ENCODE measurements at places on chromosomes 4 and X.

DNA sequence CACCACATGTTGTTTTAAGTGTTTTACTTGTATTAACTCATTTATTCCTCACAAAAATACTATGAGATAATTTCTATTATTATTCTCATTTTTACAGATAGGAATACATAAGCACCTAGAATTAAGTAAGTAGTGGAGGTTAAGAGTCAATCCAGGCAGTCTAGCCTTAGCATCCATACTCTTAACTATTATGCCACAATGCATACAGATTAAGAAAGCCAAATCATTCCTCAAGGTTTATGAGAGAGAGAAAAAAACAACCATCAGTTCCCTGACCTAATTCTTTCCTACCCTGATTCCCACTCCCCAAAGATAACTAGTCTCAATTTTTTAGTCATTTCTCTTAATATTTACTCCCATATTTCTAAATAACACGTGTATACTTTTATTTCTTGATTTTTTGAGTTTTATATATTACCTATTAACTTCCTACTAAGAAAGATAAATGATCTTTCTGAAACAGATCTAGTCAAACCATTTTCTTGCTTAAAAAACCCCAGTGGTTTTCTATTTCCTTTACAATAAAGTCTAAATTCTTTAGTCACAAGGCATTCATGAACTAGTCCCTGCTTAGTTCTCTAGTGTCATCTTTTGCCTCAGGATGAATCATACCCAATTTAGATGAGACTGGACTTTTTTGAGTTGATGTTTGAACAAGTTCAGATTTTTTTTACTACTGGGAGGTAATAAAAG, 16.0 kb downstream of the UBA6 start:
- DNase-seq = no peak

DNA sequence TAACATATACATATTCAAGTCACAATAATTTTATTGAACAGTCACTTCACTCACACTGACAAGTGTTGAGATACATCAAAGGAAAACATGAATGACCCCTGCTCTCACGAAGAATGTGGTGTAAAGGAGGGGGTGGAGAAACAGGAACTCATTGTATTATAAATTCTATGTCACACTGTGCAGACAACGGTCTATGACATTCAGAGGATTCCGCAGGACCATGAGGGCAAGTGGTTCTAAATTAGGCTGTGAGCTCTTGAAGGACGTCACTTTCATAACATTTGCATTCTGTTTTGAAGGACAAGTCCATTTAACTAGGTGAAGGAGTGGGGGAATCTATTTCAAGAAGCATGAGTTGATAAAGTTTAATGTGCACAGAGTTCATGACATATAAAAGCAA, 415.2 kb upstream of the HS3ST1 start:
- DNase-seq = no peak

DNA sequence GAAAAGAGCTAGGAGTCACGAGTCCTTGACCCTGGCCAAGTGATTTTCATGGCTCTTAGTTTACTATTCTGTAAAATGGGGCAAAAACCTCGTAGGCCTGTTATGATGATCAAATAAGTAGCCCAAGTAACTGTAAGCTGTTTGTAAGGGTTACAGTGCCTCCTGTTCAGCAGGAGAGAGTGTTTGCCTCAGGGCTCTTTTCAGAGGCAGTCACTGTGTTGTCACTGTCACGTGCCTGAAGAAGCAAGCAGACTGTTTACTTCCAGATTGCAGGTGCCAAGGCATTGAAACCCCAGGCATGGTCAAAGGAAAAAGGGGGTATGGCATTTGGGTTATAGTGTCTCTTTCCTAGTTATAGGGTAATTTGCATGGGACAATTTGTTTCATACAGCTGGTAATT, 4.5 kb downstream of the RAB39B start:
- no peak for DNase-seq

GRCh38 chrX:42017971-42018370, 94.6 kb upstream of the CASK start:
- no peak for DNase-seq

DNA sequence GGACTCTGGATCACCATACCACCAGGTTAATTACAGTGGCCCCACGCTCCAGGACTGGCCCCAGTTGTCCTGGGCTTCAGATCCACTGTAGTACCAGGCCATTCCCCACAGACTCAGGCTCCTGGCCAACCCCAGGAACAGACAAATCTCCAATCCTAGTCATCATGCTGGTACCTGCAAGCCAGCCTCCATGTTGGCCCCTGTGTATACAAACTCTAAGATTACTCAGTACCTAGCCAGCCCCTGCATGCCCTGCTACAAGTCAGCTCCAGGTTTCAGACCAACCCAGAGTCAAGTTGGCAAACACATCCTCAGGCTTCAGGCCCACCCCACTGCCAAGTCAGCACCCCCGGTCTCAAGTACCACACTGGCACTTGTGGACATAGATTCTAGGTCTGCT, 85.9 kb downstream of the KLF8 start:
- no peak for DNase-seq

DNA sequence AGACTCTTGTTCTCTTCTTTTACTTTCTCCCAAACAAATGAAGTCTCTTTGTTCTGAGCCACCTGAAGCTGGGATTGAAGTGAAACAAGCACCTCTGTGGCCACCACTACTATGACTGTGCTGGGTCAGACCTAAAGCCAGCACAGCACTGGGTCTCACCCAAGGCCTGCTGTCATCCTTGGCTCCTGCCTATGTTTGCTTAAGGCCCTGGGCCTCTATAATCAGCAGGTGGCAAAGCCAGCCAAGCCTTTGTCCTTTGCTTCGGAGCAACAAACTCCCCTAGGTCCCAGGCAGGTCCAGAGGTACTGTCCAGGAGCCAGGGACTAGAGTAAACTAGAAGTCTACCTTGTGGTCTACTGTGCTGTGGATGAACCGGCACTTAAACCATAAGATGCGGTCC, 220.6 kb upstream of the ARSJ start:
- no peak for DNase-seq

DNA sequence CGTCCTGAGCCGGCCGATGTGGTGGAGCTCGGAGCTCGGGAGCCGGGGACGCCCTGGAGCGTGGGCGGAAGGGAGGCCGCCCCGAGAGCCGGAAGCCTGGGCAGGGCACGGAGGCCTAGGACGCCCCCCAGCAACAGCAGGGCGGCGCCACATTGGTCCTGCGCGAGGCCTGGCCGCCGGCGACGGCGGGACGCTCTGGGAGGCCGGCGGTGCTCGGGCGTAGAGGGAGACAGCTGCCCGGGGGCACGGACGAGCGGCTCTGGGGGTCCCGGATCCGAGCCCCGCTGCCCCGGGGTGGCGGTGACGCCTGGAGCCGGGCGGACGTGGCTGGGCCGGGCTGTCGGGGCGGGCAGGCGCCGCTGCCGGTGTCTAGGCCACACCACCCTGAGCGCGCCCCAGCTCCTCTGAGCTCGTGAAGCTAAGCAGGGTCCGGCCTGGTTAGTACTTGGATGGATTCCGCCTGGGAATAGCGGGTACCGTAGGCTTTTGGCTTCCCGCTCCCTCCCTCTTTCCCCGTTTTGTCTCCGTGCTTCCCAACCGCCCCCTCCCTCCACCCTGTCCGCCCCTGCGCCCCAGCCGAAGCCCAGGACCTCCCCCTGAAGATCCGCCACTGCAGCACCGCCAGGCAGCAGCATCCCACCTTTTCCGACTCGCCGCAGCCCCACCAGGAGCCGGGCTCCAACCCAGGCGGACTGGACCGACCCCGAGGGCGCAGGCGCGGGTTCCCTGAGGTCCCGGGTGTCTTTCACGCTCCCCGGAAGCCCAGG, 12.1 kb downstream of the FRG2 start:
- DNase-seq = no peak

GRCh38 chr4:30116401-30116800, 603.8 kb upstream of the PCDH7 start:
- DNase-seq = no peak

GRCh38 chr4:141457653-141458052, 178.7 kb upstream of the IL15 start:
- DNase-seq = no peak

GRCh38 chr4:158319880-158320279, 109.6 kb downstream of the TMEM144 start:
- DNase-seq = no peak

DNA sequence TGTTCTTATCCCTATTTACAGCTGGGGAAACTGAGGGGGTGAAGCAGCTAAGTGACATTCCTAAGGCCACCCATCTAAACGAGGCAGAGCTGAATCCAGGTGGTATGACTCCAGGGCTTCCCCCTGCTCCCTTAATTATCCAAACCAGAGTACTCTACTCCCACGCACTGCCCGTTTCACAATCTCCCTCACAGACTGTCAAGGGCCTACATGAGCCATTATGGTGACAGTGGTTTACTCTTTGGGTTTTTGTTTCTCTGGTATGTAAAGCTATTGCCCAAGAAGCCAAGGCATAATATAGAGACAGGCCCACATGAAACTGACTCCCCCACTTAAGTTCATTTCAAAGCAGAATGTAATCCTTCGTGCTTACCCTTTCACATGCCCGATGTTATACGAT, 95.1 kb downstream of the NHS start:
- no peak for DNase-seq

- DNase-seq = no peak
Observed at GRCh38 chr4:36269101-36269500, 12.3 kb upstream of the DTHD1 start.

DNA sequence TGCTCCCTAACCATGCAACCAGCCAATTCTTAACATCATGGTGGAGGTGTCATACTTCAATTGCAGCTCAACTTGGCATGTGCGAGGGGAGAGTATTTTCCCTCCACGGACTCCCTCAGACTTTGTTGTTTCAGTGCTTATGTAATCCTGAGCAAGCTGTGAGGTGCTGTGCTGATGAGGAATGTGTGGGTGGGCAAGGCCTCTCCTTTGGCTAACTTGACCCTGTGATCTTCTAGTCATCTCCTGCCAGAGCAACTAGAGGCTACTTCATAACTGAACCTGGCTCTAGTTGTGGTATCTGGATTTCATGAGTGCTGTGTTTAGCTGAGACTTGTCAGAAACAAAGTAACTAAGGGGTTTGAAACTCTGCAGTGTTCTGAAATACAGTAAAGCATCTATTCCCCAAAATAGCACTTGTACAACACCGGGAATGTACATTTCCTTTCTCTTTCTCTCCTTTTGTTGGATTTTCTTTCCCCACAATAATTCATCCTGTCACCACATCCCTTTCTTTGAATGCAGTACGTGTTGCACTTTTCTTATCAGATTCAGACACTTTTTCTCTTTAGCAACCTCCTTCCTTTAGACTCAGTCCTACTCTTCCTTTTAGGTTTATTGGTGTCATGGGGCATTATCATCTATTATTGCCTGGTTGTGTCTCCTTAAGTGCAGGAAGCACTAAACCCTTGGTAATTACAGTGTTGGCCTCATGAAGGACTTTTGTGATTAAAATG, 415.2 kb upstream of the NR3C2 start:
- DNase-seq = no peak

DNA sequence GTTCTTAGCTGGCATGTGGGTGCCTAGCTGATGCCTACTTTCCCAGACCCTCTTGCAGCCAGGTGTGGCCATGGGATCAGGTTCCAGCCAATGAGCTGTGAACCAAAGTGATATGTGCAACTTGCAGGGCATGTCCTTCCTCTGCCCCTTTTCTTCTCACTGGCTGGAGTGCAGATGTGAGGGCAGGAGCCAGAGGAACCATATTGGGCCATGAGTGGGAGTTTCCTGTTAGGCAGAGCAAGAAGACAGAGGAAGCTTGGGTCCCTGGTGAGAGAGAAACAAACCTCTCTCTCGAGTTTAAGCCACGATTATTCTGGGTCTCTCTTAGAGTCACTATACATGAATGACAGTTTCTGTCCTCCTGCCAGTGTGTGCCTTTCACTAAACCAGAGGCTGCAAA, 120.4 kb upstream of the STX18 start:
- no peak for DNase-seq

DNA sequence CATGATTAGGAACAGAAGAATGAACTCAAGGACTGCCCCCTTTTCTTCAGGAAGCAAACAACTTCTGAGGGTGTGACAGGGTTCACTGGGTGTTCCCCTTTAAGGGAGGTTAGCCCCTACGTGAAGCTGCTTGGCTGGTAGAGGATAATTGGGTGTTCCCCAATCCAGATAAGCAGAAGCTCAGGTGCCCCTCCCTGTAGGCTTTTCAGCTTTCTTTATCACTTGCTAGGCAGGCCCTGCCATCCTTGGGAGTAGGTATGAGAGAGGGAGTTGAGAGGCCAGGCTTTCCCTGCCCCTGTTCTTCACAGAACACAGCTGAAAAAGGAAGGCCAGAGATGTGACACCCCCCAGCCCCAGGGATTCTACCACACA, 44.2 kb downstream of the RTL9 start:
- DNase-seq = no peak

GRCh38 chrX:13891377-13892140, 74.7 kb upstream of the GPM6B start:
- no peak for DNase-seq

DNA sequence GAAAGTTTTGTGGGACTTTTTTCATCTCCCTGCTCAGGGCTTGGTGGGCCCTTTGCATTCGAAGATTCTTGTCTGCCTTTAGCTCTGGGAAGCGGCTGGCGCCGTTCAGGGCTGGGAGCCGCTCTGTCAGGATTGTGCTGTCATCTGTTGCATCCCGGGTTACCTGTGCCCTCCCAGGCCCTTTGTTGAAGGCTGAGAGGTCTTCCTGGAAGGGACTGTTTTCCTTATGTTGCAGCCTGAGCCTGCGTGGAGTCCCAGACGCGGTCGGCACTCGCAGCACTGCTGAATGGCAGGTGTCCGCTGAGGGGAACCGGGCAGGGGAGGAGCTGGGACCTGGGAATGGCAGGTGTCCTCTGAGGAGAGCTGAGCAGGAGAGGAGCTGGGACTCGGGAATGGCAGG, 15.9 kb downstream of the RGS12 start:
- no peak for DNase-seq

DNA sequence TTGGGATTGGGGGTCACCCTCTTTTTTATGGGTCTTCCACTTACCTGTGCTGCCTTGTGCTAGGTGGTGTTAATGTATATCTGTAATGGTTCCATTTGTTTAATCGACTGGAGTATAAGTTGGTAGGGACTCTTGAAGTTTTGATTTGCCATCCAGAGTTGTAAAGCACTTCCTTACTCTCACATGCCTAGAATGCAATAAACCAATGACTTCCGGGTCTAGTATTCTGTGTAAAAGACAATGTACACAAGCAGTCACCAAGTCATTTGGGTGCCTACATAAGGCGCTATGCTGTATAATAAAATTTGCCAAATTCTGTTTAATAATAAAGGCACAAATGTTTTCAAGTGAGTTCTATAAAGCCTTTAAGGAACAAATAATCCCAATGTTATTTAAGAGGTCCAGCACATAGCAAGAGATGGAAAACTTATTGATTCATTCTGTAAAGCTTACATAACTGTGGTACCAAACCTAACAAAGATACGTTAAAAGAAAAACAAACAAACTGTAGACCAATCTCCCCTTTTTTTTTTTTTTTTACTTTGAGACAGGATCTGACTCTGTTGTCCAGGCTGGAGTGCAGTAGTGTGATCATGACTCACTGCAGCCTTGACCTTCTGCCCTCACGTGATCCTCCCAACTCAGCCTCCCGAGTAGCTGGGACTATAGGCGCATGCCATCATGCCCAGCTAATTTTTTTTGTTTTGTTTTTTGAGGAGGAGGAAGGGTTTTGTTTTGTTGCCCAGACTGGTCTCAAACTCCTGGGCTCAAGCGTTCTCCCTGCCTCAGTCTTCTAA, 41.5 kb upstream of the HPRT1 start:
- DNase-seq = no peak

- DNase-seq = no peak
Observed at GRCh38 chrX:70079870-70080269, 17.6 kb downstream of the OTUD6A start.
